ENCODE measurements at places on chromosomes 7 and 10.

DNA sequence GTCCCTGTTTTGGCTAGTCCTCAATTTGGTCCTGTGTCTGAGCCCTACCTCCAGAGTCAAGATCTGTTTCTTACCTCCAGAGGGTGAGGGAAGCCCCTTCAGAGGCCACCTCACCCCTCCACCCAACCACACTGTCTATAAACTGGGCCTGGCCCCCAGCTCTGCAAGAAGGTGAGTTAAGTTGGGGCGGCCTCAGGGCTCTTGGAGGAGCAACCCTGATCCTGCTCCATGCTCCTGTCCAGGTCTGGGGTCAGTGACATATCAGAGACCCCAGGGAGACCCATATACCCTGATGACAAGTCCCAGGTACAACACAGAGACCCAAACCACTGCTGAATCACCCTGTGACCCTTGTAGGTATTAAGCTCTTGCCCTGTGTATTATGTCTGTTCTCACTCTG lies 69.5 kb downstream of the MYL10 start:
- no peak for DNase-seq
- H3K27me3 ChIP-seq, result peaks cover 11% of the 10 kb centered on the region
- H3K4me3 ChIP-seq, result no peak overlapping the region
- H3K27ac ChIP-seq, result no peak overlapping the region
- peaks cover 7% of the 10 kb centered on the region for H3K36me3 ChIP-seq

DNA sequence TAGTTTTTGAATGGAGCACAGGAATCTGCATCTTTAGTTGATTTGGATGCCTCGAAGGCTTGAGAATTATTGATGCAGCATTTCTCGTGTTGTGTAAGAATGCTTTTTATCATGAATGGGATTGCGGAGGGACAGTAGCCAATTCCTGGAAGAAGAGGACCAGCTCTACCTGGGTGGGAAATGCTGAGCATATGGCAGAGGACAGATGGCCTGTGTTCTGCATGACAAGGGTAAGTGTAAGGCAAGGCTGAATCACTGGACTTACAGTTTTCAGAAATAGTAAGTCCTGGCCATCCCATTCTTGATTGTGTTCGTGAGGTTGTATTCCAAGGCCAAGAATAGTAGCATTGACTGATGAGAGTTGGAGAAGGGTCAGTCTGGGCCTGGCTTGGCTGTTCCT lies 15.9 kb downstream of the RP9 start:
- H3K27me3 ChIP-seq, result no peaks in the 10 kb centered on the region
- peaks cover 12% of the 10 kb centered on the region for H3K36me3 ChIP-seq

DNA sequence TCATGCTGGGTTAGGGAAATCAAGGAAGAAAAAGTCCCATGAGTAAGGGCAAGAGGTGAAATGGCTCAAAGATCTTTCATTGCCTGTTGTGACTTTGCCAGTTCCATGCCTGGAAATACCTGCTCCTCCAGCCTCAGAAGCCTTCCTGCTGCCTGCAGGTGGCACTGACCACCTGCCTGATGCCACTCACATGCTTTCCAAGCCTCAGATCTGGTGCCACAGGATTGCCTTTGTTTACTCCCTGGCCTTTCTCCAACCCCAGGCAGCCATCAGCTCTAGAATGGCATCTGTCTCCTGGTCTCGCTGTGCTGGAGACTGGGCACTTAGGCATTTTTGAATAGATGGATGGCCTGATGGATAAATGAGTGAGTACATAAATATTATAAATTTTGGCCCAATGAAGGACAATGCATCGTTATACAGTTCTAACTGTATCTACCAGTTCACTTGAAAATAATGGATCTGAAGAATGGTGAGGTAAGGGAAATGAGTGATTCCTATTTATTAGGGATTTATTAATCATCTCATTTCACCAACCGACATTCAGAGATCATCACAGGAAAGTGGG lies 657.2 kb downstream of the INHBA start:
- H3K4me3 ChIP-seq, result no peak overlapping the region
- no peaks in the 10 kb centered on the region for H3K27me3 ChIP-seq
- no peak overlapping the region for H3K27ac ChIP-seq

GRCh38 chr7:81637534-81637933 lies 132.3 kb downstream of the HGF start:
- no peak overlapping the region for H3K27ac ChIP-seq
- peaks cover 6% of the 10 kb centered on the region for H3K4me1 ChIP-seq
- no peaks in the 10 kb centered on the region for H3K36me3 ChIP-seq
- no peak overlapping the region for H3K4me3 ChIP-seq

GRCh38 chr7:44977959-44978335 lies 868 bp downstream of the MYO1G start:
- H3K4me3 ChIP-seq, result no peak overlapping the region
- DNase-seq, result no peak
- no peak overlapping the region for H3K27ac ChIP-seq
- H3K36me3 ChIP-seq, result peaks cover 5% of the 10 kb centered on the region

- H3K27me3 ChIP-seq, result peaks cover 6% of the 10 kb centered on the region
- H3K4me3 ChIP-seq, result no peak overlapping the region
- H3K4me1 ChIP-seq, result peaks cover 18% of the 10 kb centered on the region
- no peak overlapping the region for H3K27ac ChIP-seq
- no peak for DNase-seq
Observed at GRCh38 chr10:59358576-59358975, 3.8 kb downstream of the FAM13C start.

DNA sequence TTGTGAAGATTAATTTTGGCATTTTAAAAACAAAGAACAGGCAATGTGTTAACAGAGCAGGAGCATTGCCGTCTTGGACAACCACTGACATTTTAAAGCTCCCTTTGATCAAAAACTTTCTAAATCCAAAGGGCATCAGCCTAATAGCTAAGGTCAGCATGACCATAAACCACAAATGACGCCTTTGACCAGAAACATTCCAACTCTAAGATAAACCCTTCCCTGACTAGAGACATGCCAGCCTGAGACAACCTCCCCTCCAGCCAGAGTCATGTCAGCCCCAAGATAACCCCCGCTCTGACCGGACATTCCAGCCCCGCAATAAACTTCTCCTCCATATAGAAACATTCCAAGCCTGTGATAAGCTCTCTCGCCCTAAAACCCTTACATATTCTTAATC lies 949.4 kb upstream of the POT1 start:
- H3K4me3 ChIP-seq, result no peak overlapping the region
- no peaks in the 10 kb centered on the region for H3K4me1 ChIP-seq
- no peaks in the 10 kb centered on the region for H3K27me3 ChIP-seq
- no peaks in the 10 kb centered on the region for H3K36me3 ChIP-seq
- no peak for DNase-seq

GRCh38 chr7:70313687-70314086 lies 715.4 kb downstream of the AUTS2 start:
- H3K27me3 ChIP-seq, result no peaks in the 10 kb centered on the region
- no peak for DNase-seq
- H3K27ac ChIP-seq, result no peak overlapping the region
- H3K4me1 ChIP-seq, result peaks cover 6% of the 10 kb centered on the region
- no peak overlapping the region for H3K4me3 ChIP-seq
- peaks cover 10% of the 10 kb centered on the region for H3K36me3 ChIP-seq

- no peak for DNase-seq
- H3K4me1 ChIP-seq, result peaks cover 3% of the 10 kb centered on the region
- peaks cover 55% of the 10 kb centered on the region for H3K27me3 ChIP-seq
Observed at GRCh38 chr7:29810297-29810696, 4.0 kb downstream of the WIPF3 start.

- peaks cover 5% of the 10 kb centered on the region for H3K36me3 ChIP-seq
- no peak overlapping the region for H3K4me3 ChIP-seq
- H3K4me1 ChIP-seq, result peaks cover 5% of the 10 kb centered on the region
- no peak overlapping the region for H3K27ac ChIP-seq
- H3K27me3 ChIP-seq, result no peaks in the 10 kb centered on the region
- DNase-seq, result no peak
Observed at GRCh38 chr10:13221572-13221971, 12.6 kb downstream of the UCMA start.

DNA sequence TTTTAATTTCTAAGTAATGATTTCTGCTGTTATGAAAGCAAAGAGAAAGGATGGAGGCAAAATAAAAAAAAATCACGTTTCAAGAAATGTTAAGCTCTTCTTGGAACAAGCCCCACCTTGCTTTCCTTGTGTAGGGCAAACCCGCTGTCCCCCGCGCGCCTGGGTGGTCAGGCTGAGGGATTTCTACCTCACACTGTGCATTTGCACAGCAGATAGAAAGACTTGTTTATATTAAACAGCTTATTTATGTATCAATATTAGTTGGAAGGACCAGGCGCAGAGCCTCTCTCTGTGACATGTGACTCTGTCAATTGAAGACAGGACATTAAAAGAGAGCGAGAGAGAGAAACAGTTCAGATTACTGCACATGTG lies 2.4 kb downstream of the ADRB1 start:
- H3K4me1 ChIP-seq, result peaks cover 6% of the 10 kb centered on the region
- H3K27me3 ChIP-seq, result peaks cover 83% of the 10 kb centered on the region
- DNase-seq, result no peak
- peaks cover 4% of the 10 kb centered on the region for H3K36me3 ChIP-seq

GRCh38 chr7:2309889-2310331 lies 4.3 kb downstream of the SNX8 start:
- peak overlapping the region; percentile 65 for H3K4me3 ChIP-seq
- no peaks in the 10 kb centered on the region for H3K27me3 ChIP-seq
- peaks cover 16% of the 10 kb centered on the region for H3K4me1 ChIP-seq
- H3K36me3 ChIP-seq, result peaks cover 4% of the 10 kb centered on the region
- DNase-seq, result no peak

DNA sequence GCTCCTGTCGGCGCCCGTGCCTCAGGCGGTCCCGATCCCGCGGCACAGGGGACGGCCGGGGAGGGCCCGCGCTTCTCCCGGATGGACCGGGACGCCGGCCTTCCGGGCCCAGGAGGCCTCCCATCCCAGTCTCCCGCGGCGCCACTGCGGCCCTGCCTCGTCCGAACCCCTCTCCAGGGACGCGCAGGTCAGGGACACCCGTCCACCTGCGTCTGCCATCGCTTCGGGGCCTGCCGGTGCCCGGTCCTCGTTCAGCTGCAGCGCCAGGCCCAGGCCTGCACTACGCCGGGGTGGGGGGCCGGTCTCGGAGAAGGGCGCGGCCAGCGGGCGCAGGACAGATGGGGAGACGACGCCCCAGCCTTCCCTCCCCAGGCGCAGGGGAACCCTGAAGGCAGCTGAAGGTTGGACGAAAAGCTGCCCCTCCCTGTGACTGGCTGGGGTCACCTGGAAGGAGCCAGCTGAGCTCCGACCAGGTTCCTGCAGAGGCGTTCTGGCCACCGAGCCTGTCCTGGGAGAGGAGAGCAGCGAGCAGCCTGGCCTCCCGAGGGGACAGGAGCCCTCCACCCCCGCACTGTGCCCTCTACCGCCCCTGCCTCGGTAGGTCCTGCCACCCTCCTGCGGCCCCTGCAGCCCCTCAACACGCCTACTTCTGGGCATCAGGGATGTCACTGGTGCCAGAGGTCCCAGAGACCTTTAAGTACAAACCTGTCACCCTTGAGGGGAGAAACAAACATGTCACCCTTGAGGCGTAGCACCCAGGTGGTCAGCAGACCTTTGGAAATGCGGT lies 84.3 kb downstream of the LANCL2 start:
- no peaks in the 10 kb centered on the region for H3K27me3 ChIP-seq
- H3K4me3 ChIP-seq, result no peak overlapping the region
- no peak for DNase-seq
- H3K36me3 ChIP-seq, result no peaks in the 10 kb centered on the region
- no peak overlapping the region for H3K27ac ChIP-seq
- H3K4me1 ChIP-seq, result no peaks in the 10 kb centered on the region

GRCh38 chr10:18306031-18306430 lies 165.8 kb downstream of the CACNB2 start:
- no peak overlapping the region for H3K27ac ChIP-seq
- no peaks in the 10 kb centered on the region for H3K4me1 ChIP-seq
- no peak for DNase-seq
- no peaks in the 10 kb centered on the region for H3K27me3 ChIP-seq

DNA sequence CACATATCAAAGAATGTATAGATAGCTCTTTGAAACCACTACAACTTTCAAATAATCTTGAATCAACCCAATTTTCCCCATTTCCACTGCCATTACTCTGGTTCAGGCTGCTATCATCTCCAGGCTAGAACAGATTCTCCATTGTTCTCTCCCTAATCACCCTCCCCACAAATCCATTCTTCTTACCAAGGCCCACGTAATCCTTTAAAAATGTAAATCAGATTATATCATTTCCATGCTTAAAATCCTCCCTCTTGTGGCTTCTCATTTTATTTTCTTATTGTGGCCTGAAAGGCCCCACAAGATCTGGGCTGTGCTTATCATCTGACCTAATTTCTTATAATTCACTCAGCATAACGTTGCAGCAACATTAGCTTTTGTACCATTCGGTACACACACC lies 3.0 kb upstream of the PON1 start:
- H3K4me1 ChIP-seq, result no peaks in the 10 kb centered on the region
- H3K27ac ChIP-seq, result no peak overlapping the region
- no peak overlapping the region for H3K4me3 ChIP-seq
- H3K27me3 ChIP-seq, result peaks cover 24% of the 10 kb centered on the region
- DNase-seq, result no peak

DNA sequence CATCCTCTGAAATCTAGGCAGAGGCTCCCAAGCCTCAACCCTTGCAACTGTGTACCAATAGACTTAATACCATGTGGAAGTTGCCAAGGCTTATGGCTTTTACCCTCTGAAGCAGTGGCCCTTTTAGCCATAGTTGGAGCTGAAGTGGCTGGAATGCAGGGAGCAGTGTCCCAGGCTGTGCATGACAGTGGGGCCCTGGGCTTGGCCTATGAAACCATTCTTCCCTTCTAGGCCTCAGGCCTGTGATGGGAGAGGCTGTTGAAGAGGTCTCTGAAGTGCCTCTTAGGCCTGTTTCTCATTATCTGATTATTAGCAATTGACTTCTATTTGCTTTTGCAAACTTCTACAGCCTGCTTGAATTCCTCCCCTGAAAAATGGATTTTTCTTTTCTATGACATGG lies 612.7 kb upstream of the ZWINT start:
- H3K4me1 ChIP-seq, result no peaks in the 10 kb centered on the region
- no peak for DNase-seq
- no peak overlapping the region for H3K4me3 ChIP-seq
- no peak overlapping the region for H3K27ac ChIP-seq
- no peaks in the 10 kb centered on the region for H3K27me3 ChIP-seq
- H3K36me3 ChIP-seq, result no peaks in the 10 kb centered on the region

DNA sequence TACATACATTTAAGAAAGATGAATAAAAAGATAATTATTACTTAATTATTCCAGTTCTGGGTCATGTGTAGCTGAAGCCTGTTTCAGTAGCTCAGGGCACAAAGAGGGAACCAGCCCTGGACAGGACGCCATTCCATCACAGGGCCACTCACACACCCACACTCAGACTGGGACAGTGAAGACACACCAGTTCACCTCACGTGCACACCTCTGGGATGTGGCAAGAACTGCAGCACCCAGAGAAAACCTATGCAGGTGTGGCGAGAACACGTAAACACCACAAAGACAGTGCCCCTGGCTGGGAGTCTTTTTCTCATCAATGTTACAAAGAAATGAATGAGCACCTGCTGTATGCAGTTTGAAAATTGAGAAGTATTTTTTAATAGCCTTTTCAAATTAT lies 1.6 kb upstream of the IDI1 start:
- H3K4me1 ChIP-seq, result peaks cover 51% of the 10 kb centered on the region
- H3K27me3 ChIP-seq, result no peaks in the 10 kb centered on the region
- peak overlapping the region; percentile 84 for H3K4me3 ChIP-seq
- H3K36me3 ChIP-seq, result peaks cover 20% of the 10 kb centered on the region
- DNase-seq, result no peak

Data from type B pancreatic cell (in vitro differentiated cells).